ENCODE measurements at places on chromosomes 7 and 10.
A peak's percentile ranks its signal among the peaks of the same experiment; 100 is the strongest.

- no peak for DNase-seq
- no peaks in the 10 kb centered on the region for H3K36me3 ChIP-seq
- H3K4me1 ChIP-seq, result no peaks in the 10 kb centered on the region
- no peak overlapping the region for H3K27ac ChIP-seq
- H3K27me3 ChIP-seq, result no peaks in the 10 kb centered on the region
Measured at GRCh38 chr10:117731121-117731791, 188.7 kb downstream of the EMX2 start.

DNA sequence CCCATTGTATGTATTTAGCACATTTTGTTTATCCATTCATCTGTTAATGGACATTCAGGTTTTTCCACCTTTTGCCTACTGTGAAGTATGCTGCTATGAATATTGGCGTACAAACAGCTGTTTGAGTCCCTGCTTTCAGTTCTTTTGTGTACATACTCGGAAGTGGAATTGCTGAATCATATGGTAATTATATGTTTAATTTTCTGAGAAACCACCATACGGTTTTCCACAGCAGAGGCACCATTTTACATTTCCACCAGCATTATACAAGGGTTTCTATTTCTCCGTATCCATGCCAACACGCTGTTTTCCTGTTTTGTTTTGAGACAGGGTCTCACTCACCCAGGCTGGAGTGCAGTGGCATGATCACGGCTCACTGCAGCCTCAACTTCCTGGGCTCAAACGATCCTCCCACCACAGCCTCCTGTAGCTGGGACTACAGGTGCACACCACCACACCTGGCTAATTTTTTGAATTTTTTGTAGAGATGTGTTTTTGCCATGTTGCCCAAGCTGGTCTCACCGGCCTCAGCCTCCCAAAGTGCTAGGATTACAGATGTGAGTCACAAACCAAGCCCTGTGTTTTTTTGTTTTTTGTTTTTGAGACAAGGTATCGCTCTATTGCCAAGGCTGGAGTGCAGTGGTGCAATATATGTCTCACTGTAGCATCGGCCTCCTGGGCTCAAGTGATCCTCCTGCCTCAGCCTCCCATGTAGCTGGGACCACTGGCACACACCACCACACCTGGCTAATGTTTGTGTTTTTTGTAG lies 22.1 kb upstream of the FBXW4 start:
- H3K36me3 ChIP-seq, result no peaks in the 10 kb centered on the region
- peaks cover 10% of the 10 kb centered on the region for H3K27me3 ChIP-seq
- no peak overlapping the region for H3K4me3 ChIP-seq
- no peak overlapping the region for H3K27ac ChIP-seq
- no peak for DNase-seq

DNA sequence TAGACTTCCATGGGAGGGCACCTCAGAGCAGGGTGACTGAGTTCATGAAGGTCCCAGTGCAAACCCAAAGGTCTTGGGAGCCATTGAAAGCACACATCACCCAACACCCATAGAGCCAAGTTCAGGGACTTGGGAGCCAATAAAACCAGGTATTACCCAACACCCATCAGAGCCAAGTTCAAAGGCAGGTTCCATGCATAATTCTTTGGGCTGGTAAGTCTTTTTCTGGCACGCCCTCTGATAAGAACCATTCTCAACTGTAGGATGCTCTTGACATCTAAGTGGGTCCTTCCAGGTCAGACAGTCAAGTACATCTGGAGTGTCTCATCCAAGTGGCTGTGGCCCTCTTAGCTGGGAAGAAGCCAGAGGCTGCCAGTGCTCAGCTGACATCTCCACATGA lies 63.2 kb downstream of the EBF3 start:
- no peaks in the 10 kb centered on the region for H3K4me1 ChIP-seq
- no peaks in the 10 kb centered on the region for H3K27me3 ChIP-seq
- H3K36me3 ChIP-seq, result no peaks in the 10 kb centered on the region
- no peak overlapping the region for H3K27ac ChIP-seq
- DNase-seq, result peak; percentile 4
- H3K4me3 ChIP-seq, result no peak overlapping the region

DNA sequence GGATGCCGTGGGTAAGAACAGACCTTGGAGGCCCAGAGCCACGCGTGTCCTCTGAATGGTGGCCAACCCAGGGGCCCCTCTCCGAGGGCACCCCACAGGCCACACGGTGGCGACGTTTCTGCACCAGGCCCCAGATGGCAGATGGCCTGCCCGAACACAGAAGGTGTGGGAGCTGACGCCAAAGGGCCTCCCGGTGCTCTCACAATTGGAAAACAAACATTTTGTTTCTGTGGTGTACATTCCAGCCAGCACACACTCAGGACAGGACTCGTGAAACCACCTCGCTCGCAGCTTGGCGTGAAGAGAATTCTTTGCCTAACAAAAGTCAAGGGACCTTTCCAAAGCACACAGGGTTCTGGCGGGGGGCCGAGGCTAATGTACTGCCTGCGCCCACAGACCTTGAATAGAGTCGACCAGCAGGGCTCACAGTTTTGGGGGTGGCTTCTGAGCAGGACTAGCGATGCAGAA lies 112.1 kb downstream of the FAM53B start:
- peaks cover 73% of the 10 kb centered on the region for H3K4me1 ChIP-seq
- no peaks in the 10 kb centered on the region for H3K27me3 ChIP-seq
- H3K4me3 ChIP-seq, result no peak overlapping the region
- no peaks in the 10 kb centered on the region for H3K36me3 ChIP-seq
- peak; percentile 53 for DNase-seq

- no peak overlapping the region for H3K4me3 ChIP-seq
- no peak for DNase-seq
- H3K27me3 ChIP-seq, result peaks cover 66% of the 10 kb centered on the region
- H3K36me3 ChIP-seq, result no peaks in the 10 kb centered on the region
- H3K4me1 ChIP-seq, result no peaks in the 10 kb centered on the region
- no peak overlapping the region for H3K27ac ChIP-seq
Measured at GRCh38 chr10:101089520-101090299, 27.9 kb downstream of the KAZALD1 start.

- no peak overlapping the region for H3K4me3 ChIP-seq
- no peaks in the 10 kb centered on the region for H3K27me3 ChIP-seq
- DNase-seq, result no peak
Measured at GRCh38 chr10:71575934-71576801, 143.4 kb downstream of the C10orf105 start.

- no peak overlapping the region for H3K4me3 ChIP-seq
- H3K27ac ChIP-seq, result peak overlapping the region; percentile 25
- no peaks in the 10 kb centered on the region for H3K36me3 ChIP-seq
- DNase-seq, result no peak
Measured at GRCh38 chr7:4185721-4186512, 496.2 kb upstream of the FOXK1 start.

- H3K4me1 ChIP-seq, result no peaks in the 10 kb centered on the region
- H3K27me3 ChIP-seq, result no peaks in the 10 kb centered on the region
- no peak overlapping the region for H3K4me3 ChIP-seq
- H3K27ac ChIP-seq, result no peak overlapping the region
Measured at GRCh38 chr7:50908628-50909290, 126.1 kb upstream of the GRB10 start.

DNA sequence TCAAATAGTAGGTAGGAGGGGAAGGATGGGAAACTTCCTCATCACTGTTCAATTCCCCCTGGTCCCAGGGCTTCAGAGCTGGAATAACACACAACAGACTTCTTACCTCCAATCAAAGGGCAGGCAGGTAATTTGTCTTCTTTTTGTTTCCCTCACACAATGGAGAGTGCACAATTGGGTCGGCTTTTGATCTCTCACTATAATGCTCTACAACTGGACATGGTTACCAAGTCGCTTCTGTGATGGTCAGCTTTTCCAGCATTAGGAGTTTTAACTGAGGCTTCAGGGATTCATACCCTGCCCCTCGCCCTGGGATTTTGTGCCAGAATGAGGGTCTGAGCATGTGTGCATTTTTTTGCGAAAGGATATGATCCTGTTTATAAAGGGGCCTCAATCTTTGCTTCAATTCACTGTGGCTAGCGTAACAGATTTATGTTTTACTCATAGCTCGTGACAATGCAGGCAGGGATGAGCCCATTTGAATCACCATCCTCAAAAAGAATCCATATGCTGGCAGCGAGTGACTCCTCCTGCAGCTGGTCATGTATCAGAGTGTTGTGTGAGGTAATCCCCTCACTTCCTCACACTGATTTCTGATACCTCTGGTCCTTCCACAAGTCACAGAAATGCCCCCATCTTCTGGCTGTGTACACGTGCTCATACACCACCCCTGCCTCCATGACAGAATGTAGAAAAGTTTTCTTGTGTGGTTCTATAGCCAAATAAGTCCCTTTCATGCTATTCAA lies 189.6 kb downstream of the CTTNBP2 start:
- no peaks in the 10 kb centered on the region for H3K4me1 ChIP-seq
- H3K27ac ChIP-seq, result no peak overlapping the region
- no peak for DNase-seq

DNA sequence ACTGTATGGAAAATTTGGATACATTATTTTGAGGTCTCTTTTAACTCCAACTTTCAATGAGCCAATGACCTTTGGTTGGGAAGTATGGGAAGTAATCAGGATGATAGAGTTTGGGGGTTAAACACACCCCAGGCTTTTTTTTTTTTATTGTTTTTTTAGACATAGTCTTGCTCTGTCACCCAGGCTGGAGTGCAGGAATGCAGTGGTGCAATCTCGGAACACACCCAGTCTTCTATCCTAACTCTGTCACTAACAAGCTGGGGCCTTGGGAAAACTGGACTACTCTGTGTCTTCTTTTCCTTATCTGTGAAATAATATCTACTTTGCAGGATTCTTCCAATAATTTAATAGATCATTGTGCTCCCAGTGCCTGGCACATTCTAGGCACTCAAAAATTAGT lies 37.6 kb upstream of the AGBL3 start:
- DNase-seq, result no peak
- peaks cover 77% of the 10 kb centered on the region for H3K36me3 ChIP-seq
- H3K4me3 ChIP-seq, result no peak overlapping the region
- H3K27me3 ChIP-seq, result no peaks in the 10 kb centered on the region
- no peaks in the 10 kb centered on the region for H3K4me1 ChIP-seq
- no peak overlapping the region for H3K27ac ChIP-seq

DNA sequence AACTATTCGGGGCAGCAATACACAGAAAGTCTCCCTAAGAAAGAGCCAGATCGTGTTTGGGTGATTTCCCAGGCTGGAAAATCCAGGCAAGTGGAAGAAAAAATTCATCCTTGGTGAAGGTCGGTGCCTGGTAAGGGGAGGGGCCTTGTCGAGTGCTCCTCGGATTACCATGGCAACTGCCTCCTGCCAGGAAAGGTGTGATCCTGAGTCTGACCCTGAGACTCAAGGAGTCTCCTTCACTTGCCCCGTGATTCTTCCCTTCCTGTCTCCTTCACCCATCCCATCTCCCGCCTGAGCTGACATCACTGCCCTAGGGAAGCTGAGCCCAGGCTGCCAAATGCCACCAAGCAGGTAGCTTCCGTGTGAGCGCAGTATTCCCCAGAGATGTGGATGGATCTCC lies 112.2 kb downstream of the MYL10 start:
- DNase-seq, result no peak
- peaks cover 7% of the 10 kb centered on the region for H3K27me3 ChIP-seq
- H3K36me3 ChIP-seq, result no peaks in the 10 kb centered on the region
- no peak overlapping the region for H3K27ac ChIP-seq

GRCh38 chr10:79022565-79023230 lies 46.1 kb upstream of the ZMIZ1 start:
- peak; percentile 82 for DNase-seq
- no peaks in the 10 kb centered on the region for H3K36me3 ChIP-seq

- no peak for DNase-seq
- H3K27ac ChIP-seq, result no peak overlapping the region
- no peaks in the 10 kb centered on the region for H3K4me1 ChIP-seq
- H3K4me3 ChIP-seq, result no peak overlapping the region
- H3K36me3 ChIP-seq, result no peaks in the 10 kb centered on the region
- no peaks in the 10 kb centered on the region for H3K27me3 ChIP-seq
Measured at GRCh38 chr7:24971333-24972165, 8.4 kb downstream of the OSBPL3 start.

DNA sequence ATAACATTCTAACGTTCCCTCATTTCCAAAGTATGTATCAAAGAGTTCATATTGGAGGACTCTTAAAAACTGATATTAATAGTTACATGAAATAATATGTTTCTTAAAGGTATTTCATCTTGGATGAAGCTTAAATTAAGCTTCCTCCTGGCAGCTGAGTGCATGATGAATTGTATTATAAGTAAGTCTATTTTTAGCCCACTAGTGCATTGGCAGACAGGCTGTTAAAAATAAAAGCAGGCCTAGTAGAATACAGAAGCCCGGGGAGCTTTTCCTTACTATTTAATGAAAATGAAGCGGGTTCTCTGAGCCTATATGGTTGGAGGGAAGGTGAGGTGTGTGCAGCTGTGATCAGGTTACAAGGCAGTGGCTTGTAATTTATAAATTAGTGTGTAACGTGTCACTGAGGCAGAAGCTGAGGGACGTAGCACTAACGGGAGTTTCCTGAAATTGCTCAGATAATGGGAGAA lies 130.7 kb upstream of the KMT2E start:
- no peaks in the 10 kb centered on the region for H3K36me3 ChIP-seq
- H3K27me3 ChIP-seq, result no peaks in the 10 kb centered on the region
- no peak for DNase-seq

DNA sequence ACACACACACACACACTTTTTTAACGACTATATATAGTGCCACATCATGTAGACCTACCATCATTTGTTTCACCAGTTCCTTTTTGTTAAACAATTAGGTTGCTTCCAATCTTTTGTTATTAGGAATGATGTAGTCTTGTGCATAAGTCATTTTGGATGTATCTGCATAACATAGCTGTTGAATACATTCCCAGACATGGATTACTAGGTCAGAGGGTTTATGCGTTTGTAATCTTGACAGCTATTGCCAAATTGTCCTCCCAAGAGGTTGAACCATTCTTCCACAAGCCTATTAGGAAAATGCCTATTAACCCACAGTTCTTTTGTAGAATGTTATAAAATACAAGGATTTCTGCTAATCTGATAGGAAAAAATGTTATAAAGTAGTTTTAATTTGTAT lies 87.3 kb downstream of the PALS2 start:
- no peak overlapping the region for H3K4me3 ChIP-seq
- H3K27me3 ChIP-seq, result no peaks in the 10 kb centered on the region
- no peaks in the 10 kb centered on the region for H3K36me3 ChIP-seq
- H3K4me1 ChIP-seq, result no peaks in the 10 kb centered on the region
- DNase-seq, result no peak
- no peak overlapping the region for H3K27ac ChIP-seq

DNA sequence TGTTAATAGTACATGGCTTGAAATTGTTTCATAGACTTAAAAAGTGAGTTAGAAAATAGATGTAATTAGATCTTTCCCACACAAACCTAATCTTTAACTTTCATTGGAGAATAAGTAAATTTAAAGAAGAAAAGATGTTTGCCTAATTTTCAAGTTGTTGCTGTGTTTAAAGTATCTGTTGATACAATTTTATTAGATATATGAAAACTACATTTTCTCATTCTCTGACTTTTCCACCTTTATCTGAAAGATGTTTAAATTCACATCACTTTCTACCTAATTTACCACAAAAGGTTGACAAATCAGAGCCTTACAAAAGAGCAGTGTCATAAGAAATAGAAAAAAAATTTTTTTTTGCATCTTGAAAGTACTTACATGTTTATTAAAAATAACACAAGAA lies 45.8 kb downstream of the SHOC2 start:
- DNase-seq, result no peak
- no peak overlapping the region for H3K27ac ChIP-seq
- H3K27me3 ChIP-seq, result no peaks in the 10 kb centered on the region
